ENCODE measurements at places on chromosomes 3 and 15. TPM values are rescaled to one million over a fixed set of nuclear protein-coding genes. Genes with fewer than 3 reads are reported as not detected.

Gene ROBO2
- not detected for total RNA-seq

GRCh38 chr3:171809861-171810628 is at the start of gene PLD1:
TSS of gene PLD1 (minus strand) at chr3:171810483. CDS start at chr3:171738051, 72,432 bp downstream.
- peak; percentile 89 for DNase-seq

Gene PEX5L
- total RNA-seq, result 1.2 TPM

GRCh38 chr15:87604857-87605446 is 651.6 kb downstream of the NTRK3 start:
- no peak for DNase-seq

GRCh38 chr15:85710340-85710842 is 84.3 kb downstream of the KLHL25 start:
- no peak for DNase-seq

Gene HRG
- not detected for total RNA-seq

- no peak for DNase-seq
Observed at GRCh38 chr3:71053495-71053894, 530.0 kb downstream of the FOXP1 start.

Gene OR5H6
- total RNA-seq, result not detected

GRCh38 chr15:45634432-45635190 is at the start of gene SQOR:
TSS of gene SQOR (plus strand) at chr15:45635029. CDS start at chr15:45658924, 23,895 bp downstream.
- peak; percentile 93 for DNase-seq

DNA sequence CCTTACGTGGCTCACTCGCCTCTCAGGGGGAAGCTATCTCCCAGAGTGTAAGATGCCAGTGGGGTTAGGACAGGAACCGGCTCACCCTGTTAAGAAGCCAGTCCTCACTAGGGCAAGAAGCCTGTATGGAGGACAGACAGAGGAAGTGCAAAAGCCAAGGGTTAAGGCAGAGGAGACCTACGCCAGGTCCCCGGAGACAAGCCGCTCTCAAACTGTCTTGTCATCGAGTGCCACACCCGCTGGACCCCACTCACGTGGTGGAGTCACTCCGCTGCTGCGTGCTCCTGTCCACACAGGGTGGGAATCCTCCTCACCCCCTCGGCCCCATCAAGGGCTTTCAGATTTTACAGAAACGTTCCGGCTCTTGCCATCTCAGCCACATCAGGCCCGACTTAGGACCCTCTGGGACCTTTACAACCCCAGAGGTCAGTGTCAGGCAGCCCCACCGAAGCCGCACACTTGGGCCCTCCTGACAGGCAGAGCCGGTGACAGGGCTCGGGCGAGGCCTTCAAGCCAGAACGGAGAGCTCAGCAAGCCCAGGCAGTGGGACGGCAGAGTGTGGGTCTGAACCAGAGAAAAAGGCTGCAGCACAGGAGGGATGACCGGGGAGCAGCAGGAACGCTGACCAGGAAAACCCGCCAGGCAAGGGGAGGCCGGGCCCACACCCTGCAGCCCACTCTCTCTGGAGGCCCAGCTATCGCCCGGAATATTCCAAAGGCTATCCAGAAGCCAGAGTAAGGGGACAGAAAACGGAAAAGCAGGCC is 61.7 kb downstream of the XXYLT1 start:
- DNase-seq, result no peak

GRCh38 chr15:85642693-85643066 is 152.0 kb downstream of the KLHL25 start:
- peak; percentile 36 for DNase-seq

Gene UBAP1L
- total RNA-seq, result 5.2 TPM

Gene SAXO2
- total RNA-seq, result not detected

GRCh38 chr3:66401157-66401550 is 99.7 kb downstream of the LRIG1 start:
- no peak for DNase-seq

Gene MUC13
- total RNA-seq, result 700 TPM

Gene CFAP44
- 15.6 TPM for total RNA-seq

Gene CYP8B1
- not detected for total RNA-seq

- no peak for DNase-seq
Observed at GRCh38 chr15:69557707-69558409, 105.2 kb downstream of the RPLP1 start.

DNA sequence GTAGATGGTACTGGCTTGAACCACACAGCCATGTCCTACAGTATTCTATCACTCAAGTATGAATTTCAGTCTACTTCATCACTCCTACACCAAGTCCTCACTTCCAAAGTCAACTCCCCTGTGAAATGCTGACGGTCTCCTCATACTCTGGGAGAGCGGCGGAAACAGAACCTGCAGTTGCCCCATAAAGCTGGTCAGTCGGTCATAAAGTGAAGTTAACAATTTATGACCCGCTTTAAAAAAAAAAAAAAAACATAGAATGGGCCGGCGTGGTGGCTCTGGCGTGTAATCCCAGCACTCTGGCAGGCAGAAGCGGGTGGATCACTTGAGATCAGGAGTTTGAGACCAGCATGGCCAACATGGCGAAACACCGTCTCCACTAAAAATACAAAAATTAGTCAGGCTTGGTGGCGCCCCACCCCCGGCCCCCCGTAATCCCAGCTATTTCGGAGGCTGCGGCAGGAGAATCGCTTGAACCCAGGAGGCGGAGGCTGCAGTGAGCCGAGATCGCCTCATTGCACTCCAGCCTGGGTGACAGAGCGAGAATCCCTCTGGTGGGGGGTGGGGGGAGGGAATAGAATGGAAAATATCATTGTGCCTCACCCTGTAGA is 2.1 kb downstream of the TRANK1 start:
- DNase-seq, result no peak

GRCh38 chr3:8550611-8551010 is 49.0 kb downstream of the LMCD1 start:
- no peak for DNase-seq

DNA sequence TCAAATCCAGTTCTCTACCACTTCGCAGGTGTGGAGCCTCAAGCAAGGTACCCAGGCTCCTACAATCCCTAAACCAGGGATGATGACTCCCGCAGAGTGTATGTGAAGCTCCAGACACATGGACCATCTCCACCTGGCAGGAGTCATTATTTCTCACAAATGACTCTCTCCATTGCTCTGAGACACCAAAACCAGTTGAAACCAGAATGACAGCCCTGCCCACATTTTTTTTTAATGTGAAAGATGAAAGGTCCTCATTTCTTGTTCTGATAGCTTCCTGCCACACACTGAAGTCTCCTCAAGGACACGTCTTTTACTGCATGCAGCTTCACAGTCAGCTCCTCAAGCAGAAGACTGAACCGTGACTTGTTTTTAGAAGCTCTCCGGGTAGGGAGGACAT is 61.4 kb upstream of the ZBTB38 start:
- DNase-seq, result no peak

Gene ZNF502
- 5.2 TPM for total RNA-seq

Gene RPL39L
- not detected for total RNA-seq

Gene FGF12
- not detected for total RNA-seq

DNA sequence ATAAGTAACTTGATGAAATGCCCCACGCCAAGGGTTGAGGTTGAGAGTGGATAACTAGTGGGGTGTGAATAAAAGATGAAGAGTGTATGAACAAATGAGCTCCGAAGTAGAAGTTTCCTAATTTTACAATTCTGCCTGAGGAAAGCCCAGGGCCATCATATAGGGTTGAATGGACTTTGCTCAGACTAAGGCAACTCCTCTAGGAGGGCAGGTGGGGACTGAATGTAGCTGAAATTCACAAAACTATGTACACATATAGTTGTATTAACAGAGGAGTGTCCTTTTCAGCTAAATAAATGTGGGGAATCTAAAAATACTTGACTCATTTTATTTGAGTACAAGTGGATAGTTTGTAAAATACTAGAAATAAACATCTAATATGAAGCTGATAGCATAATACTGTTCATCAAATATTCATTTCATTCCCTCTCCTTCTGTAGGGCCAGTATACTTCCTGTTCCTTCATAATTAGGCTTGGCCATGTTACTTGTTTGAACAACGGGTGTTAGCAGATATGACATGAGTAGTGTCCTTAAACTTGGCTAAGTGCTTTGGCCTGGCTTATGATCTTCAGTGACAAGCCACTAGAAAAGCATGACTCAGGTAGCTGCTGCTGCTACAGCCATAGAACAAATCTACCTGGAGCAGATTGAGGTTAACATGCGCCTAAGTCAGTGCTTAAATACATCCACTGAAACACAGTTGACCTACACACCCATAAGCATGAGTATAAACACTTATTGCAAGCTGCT is 26.5 kb downstream of the PLSCR1 start:
- DNase-seq, result no peak

Gene COL6A5
- not detected for total RNA-seq

Gene NANOGP8
- total RNA-seq, result 5.2 TPM

Gene CSPG4
- 60.9 TPM for total RNA-seq

Gene IL20RB
- total RNA-seq, result 1.7 TPM

Gene RHCG
- not detected for total RNA-seq

DNA sequence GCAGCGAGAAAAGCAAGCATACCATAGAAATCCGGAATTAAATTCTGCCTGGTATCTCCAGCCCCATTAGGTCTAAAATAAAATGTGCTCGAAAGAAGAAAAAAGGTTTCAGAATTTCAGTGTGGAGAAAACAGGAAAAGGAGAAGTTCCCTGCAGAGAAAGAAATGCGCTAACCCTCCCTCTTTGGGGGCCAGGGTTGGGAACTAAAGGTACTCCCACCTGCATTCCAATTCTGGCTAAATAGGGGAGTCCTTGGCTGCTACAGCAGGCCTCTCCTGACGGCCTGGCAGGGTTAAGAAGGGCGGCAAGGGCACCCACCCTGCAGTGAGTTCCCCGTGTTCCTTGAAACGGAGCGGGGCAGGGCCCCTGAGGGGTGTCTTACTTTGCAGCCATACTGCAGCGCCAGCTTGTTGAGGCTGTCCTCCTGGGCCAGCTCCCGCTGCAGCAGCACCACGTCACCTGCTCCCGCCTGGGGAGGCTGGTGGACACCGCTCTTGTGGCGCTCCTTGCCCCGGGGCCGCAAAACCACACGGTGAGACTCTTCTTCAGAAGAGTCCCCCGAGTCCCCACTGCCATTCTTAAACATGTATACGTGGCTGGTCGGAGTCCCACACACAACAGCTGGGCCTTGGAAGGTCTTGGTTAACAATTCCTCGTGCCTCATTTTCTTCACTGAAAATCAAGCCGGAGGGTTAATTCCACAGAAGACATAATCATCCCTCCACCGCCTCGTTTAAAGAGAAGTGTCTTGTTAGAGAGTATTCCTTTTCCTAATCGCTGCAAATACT is 1.7 kb downstream of the LYSMD4 start:
- DNase-seq, result no peak

Gene KBTBD13
- not detected for total RNA-seq

DNA sequence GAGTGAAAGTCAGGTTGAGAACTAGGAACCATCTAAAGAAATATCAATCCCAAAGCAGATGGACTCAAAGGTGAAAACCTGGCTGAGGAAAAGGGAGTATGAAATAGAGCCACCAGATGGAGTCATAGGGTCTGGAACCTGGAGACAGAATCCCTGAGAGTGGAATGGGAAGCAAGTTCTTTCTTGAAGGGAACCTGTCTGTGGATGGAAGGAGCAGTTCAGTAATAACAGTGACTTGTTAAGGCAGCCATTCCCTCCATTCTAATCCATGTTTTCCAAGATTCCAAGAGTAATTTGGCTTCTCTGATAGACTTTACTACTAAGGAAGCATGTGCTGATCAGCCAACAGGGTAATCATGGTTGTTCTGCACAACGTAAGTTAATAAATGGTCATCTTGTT is 22.5 kb upstream of the AQP9 start:
- no peak for DNase-seq

Gene SLC2A2
- total RNA-seq, result not detected

Gene SPINK8
- total RNA-seq, result not detected

DNA sequence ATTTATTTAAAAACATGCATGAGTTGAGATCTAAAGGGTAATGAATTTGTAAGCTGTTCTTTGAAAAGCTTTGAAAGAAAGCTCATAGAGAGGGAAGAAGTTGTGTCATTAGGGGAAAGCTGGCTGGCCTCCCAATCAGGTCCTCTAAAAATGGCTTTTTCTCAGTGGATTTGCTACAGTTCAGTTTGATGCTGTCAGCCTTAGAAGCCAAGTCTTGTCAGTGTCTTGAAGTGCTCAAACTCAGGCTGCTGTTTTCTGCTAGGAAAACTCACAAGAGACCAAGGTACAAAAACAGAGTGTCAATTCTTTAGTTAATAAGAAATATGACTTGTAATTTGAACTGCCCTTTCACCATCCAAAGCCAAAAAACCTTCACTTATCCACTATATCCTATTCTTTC is 243.8 kb downstream of the OTOL1 start:
- no peak for DNase-seq

- no peak for DNase-seq
Observed at GRCh38 chr3:142633073-142633472, 36.9 kb downstream of the PLS1 start.

- no peak for DNase-seq
Observed at GRCh38 chr3:99248130-99248529, 346.6 kb upstream of the DCBLD2 start.

Gene DPPA2
- not detected for total RNA-seq

GRCh38 chr15:91938136-91938535 is 84.6 kb downstream of the SLCO3A1 start:
- no peak for DNase-seq

Gene ISLR
- total RNA-seq, result 23.9 TPM

Gene CAV3
- not detected for total RNA-seq

DNA sequence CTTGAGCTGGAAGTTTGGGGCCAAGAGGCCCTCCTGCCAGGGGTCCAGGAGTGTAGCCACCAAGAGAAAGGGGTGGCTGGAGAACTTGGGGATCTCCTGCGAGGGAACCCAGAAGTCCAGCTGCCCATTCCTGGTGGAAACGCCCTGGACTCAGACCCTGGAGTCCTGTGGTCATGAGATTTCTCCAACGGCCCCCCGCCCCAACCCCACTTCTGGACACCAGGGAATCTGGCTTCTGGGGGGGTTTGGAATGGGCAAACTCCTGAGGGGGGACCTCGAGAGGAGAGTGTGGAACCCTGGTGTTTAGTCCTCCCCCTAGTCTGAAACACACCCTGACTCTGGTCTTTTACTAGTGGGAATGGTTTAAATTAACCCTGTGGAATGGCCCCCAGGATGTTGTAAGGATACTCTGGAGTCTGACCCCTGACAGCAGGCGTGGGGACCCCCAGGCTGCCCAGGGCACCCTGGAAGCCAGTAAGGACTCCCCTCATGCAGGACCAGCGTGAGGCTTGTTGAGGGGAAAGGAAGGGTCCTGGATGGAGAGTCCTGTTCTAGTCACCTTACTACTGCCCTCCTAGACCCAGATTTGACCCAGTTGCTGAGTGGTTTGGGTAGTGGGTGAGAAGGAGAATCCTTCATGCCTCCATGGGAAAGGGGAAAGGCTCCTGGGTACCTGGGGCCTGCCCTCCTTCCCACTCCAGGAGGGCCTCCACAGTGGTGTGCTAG is 540 bp downstream of the KLHDC8B start:
- no peak for DNase-seq

Gene TUBGCP5
- total RNA-seq, result 10.1 TPM
